NCI-H1092 (cell line): ENCODE measurements at places on chromosomes 1 and 21.

DNA sequence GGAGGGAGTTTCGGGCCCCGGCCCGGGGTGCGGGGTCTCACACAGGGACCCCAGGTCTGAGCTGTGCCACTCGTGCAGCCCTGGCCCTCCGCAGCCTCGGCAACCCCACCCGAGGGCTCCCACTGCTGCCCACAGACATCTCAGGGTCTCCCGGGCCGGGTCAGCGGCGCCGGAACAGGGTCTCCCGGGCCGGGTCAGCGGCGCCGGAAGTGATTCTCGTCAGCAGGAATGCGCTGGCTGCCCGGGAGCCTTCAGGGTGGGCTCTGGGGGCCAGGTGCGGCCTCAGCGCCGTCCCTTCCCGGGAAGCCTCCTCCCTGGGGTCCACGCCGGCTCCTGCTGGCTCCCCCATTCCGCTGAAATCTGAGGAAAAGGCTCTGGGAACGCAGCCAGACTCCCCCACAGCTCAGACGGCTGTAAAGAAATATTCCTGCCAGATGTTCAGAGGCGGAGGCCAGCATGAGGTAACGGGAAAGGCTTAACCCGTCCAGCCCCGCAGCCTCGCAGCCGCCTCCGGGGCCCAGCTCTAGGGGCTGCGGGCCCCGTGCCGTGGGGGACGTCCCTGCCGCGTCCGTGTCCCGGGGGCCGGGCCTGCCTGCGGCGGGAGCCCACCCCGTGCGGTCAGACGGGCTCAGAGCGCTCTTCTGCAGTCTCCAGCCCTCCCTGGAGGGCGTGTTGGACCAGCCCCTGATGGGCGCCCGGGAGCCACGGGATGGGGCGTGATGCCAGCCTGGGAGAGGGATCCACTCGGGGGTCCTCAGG, 8.7 kb upstream of the COL6A1 start:
- DNase-seq: no peak

- no peak for DNase-seq
These were observed 140.5 kb downstream of the TIAM1 start for GRCh38 chr21:31203431-31204054.

- DNase-seq: no peak
These were observed 29.4 kb upstream of the USP24 start for GRCh38 chr1:55244476-55245099.

DNA sequence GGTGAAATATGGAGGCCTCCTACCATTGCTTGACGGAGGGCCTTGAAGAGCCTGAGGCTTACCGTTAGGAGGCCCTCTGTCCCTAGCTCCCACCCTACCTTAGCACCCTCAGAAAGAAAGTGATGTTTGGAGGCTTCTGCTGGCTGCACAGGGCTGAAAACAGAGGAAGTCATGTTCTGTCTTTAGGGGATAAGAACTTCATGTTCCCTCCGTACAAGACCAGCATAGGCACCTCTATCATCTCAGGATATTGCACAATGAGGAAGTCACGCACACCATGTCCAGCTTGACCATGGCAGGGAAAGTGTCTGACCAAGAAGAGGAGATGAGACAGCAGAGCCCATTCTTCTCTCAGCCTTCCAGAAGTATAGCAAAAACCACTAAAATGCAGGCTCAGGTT, 13.8 kb downstream of the ADORA3 start:
- DNase-seq: no peak

DNA sequence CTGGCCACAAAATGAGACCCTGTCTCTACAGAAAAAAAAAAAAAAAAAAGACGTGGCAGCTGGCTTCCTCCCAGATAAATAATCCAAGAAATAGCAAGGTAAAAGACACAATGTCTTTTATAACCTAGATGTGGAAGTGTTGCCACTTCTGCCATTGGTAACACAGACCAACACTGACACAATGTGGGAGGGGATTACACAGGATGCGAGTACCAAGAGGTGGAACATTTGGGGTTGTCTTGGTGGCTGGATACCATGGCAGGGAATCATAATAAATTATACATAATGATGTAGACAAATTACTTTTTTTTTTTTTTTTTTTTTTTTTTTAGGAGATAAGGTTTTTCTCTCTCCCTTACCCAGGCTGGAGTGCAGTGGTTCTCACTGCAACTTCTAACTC, 6.0 kb upstream of the NEXN start:
- DNase-seq: no peak

DNA sequence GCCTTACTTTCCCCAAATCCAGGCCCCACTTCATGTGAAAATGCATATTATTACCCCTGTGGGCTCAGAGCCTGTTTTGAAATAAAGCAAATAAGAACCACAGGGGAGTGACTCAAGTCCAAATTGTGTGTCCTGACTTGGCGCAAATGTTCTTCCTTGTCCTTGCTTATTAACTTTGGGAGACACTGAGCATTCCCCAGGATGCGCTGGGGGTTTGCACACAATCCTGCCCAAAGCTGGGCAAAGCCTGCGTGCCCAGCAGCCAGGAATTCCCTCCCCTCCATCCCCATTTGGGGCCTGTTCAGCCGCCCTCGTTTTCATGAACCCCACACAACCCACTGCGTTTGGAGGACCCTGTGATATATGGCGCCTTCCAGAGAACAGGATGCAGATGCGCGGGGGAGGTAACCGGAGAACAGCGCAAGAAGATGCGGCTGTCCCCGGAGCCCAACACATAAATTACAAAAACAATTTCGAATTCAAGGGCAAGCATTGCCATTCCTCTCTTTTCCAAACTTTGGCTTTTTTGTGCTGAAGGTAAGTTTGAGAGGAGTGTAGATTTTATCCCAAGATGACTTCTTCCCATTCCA, 42.4 kb upstream of the CLDN14 start:
- no peak for DNase-seq

GRCh38 chr1:187413405-187414169, 584.8 kb downstream of the PLA2G4A start:
- DNase-seq: peak; percentile 6

DNA sequence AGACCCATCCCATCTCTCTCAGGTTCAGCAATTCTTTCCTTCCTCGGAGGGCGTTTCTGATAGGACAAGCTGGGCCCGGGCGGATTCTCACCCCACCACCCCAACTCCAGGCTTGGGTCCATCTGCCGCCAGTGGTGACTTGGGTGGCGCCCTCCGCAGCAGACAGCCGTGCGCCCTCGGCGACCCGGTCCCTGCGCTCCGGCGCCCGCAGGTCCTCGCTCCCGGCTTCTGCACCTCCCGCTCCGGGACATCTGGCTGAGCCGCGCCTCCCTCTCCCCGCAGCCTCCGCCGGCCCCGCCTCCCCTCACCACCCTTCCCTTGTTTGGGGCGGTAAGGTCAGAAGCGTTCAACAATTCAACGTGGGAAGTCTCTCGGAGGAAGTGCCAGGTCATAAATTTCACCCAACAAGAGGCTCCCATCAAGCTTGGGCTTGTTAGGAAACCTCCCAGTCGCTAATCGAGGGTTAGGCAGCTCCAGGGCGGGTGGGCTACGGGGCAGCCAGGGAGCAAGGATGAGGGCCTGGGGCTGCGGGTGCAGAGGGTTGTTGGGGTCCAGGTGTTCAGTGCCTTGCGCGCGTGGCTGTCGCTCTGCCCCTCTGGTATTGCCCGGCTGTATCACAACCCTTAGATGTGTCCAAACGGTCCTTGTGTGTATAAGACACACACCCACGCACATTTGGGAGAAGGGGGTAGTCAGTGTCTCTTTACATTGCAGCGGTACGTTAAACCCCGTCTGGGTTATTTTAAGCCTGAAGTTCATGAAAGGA, 39.8 kb downstream of the OLIG1 start:
- no peak for DNase-seq

DNA sequence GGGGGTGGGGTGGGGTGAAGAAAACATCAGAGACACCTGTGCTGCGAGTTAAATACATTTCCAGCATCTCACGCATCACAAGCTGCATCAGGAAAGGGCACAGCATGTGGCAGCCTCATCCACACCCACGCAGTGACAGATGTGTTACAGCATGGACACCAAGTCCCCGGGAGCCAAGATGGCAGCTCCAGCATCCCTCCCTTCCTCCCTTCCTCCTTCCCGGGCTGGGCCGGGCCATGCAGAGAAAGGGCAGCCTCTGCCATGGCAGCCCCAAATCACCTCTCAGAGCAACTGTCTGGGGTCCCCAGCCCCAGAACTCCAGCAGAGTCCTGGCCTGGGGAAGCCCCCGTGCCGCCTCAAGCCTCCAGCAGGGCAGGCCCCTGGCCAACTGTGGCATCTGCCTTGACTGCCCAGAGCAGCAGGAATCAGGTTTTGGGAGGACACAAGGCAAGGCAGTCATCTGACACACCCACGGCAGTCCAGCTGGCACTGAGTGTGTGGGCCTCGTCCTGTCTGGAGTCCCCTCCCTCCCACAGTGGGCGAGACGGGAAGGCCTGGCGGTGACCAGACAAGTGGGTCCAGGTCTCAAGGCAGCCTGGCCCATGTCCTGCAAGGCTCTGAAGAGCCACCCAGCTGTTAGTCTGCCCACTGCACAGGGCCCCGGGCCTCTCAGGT, 6.2 kb downstream of the SMIM1 start:
- no peak for DNase-seq

GRCh38 chr1:206050655-206051235, 2.2 kb upstream of the RHEX start:
- DNase-seq: no peak

- no peak for DNase-seq
These were observed 20.6 kb downstream of the TOR1AIP2 start for GRCh38 chr1:179857009-179857408.

DNA sequence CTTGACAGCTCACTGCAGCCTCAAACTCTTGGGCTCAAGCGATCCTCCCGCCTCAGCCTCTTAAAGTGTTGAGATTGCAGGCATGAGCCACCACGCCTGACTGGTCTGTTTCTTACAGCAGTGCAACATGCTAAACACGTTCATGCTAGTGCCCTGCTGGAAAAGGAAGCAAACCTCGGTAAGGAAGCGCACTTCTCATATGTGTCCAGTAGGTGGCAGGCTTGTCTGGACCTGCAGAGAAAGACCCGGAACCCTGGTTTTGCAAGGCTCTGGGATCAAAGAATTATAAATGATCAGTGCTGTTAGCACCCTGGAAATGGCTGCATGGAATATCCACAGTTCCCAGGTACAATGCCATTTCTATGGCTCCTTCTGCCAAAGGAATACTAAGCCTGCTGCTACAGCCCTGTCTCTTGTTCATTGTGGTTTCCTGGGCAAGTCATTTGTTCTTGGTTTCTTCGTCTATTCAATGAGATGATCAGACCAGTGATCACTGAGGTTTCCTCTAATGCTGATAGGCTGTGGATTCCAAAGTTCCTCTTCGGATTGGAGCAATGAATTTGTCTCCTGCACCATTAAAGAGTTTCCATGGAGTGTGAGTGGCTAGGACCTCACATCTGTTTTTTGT, 15.9 kb downstream of the RNU5D-1 start:
- DNase-seq: peak; percentile 68

GRCh38 chr1:241883159-241883558, 35.2 kb downstream of the EXO1 start:
- DNase-seq: no peak

DNA sequence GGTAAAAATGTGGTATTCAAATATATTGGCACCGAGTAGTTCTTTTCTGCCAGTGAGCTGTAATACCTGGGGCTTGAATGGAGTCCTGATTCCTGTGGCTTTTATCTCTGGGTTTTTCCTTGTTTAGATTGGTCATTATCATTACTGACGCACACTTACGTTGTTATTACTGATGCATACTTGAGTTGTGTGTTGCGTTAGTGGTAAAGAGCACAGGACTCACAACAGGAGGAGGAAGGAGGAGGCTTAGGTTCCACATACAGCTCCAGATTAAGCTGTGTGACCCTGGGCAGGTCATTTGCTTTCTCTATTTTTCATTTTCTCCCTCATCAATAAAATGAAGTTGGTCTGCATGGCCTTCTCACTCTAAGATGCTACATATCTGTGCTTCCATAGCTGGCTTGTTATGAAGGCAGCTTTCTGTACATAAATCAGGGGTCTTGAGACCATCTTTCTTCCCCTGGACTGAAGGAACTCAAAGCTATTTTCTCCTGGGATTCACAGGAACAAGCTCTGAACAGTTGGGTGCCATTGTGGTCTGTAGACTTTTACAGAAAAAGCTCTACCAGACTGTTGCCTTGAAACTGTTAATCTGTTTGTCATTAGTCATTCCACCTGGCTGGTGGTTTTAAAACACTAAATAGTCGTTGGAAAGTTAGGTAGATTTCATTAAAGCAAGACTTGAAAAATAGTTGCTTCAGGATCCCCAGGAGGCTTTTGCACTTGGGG, 5.6 kb downstream of the ARID1A start:
- DNase-seq: no peak

- no peak for DNase-seq
These were observed 10.2 kb upstream of the PLXNA2 start for GRCh38 chr1:208254376-208254775.

GRCh38 chr1:101484689-101485338, 248.0 kb downstream of the S1PR1 start:
- no peak for DNase-seq

DNA sequence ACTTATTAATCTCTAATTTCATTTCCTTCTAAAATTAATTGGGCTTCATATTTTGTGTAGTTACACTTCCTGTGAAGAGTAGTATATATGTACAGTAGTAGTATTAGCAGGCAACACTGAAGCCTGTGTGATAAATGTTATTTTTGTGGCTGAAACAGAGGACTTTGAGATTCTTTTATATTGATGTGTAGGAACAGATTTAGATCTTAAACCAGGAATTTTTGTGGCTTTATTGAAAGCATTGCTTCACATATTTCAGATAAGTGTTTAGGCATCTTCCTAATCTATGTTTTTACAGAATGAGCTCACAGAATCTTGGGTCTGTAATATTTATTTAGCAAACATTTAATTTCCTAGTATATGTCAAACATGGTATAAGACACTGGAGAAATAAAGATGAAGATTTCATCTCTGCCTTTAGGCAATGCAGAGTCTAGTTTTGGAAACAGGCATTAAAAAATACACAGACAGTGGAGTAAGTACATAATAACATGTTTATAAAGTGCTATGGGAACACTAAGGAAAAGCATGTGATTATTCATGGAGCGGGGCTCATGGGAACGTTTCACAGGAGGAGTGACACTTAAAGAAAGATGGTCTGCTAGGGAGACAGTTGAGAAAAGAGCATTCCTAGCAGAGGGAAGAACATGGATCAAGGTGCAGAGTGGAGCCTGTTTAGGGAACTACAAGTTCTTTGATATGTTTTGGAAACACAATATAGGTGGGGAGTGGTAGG, 52.7 kb downstream of the MIGA1 start:
- no peak for DNase-seq
